NCI-H2029 treated with DMSO at 0.1 percent for 48 hours (cell line): ENCODE measurements at places on chromosomes 11 and 22.

GRCh38 chr22:50305923-50306566 lies 1.4 kb downstream of the PLXNB2 start:
- DNase-seq: peak; percentile 18

DNA sequence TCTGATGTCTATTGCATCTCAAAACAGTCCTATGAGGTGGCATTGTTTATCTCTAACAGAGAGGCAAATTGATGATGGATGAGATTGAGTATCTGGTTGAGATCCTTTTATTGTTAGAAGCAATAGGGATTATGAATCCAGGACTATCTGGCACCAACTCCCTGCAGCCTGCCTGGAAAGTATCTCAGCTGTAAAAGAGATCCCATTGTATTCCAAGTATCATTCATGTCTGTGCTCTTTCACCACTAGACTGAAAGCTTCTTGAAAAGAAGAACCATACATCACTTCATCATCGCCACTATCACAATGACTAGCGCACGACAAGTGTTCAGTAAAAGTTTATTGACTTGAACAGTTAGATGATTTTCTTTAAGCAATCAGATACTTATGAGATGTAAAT lies 41.9 kb upstream of the PCF11 start:
- no peak for DNase-seq

DNA sequence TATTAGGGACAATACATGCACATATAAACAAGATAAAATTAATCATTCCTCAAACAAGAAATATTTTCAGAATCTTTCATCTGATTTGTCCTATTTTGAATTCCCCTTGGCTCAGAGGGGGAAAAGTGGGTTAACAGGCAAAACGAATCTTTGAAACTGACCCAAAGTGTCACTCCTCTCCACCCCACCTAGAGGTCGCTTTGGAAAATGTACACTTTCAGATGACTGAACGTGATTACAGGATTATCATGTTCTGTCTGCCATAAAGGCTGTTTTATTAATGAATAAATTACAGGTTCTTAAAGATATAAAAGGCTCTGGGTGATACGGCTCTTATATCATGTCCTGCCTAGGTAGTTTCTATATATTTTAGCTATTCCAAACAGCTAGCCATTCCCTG lies 1735.0 kb downstream of the LRRC4C start:
- DNase-seq: no peak

GRCh38 chr11:1744137-1744886 lies 6.1 kb downstream of the IFITM10 start:
- DNase-seq: no peak

GRCh38 chr11:36377759-36378564 lies 81.9 kb downstream of the PRR5L start:
- no peak for DNase-seq

GRCh38 chr22:20811171-20811570 lies 37.3 kb downstream of the SERPIND1 start:
- no peak for DNase-seq

- DNase-seq: no peak
Observed at GRCh38 chr11:74909385-74909784, 39.5 kb downstream of the XRRA1 start.

DNA sequence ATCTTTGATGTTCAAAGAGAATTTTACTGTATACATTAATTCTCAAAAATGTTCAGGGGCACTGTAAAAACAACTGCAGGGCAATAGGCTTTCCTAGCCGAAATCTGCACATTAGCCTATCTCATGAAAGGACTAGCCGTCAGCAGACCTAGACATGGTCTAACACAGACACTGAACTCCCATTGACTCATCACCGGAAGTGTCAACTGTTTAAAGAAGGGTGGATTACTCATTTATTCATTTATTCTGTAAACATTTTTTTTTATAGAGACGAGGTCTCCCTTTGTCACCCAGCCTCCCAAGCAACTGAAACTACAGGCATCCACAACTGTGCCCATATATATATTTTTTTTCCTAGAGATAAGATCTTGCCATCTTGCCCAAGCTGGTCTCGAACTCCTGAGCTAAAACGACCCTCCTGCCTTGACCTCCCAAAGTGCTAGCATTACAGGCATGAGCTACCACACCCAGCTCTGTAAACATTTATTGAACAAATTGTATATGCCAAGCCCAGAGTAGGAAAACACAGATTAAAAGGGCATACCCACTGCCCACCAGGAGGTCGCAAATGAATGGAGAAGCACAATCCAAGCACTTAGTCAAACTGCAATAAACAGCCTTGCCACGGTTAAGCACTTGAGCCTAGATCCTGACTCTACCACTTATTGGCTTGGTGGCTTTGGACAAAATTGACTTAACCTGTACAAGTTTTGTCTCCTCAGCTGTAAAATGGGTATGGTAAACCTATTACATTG lies 26.6 kb downstream of the RAB30 start:
- DNase-seq: no peak

- DNase-seq: no peak
Observed at GRCh38 chr22:38282397-38282796, 9.6 kb upstream of the TMEM184B start.

DNA sequence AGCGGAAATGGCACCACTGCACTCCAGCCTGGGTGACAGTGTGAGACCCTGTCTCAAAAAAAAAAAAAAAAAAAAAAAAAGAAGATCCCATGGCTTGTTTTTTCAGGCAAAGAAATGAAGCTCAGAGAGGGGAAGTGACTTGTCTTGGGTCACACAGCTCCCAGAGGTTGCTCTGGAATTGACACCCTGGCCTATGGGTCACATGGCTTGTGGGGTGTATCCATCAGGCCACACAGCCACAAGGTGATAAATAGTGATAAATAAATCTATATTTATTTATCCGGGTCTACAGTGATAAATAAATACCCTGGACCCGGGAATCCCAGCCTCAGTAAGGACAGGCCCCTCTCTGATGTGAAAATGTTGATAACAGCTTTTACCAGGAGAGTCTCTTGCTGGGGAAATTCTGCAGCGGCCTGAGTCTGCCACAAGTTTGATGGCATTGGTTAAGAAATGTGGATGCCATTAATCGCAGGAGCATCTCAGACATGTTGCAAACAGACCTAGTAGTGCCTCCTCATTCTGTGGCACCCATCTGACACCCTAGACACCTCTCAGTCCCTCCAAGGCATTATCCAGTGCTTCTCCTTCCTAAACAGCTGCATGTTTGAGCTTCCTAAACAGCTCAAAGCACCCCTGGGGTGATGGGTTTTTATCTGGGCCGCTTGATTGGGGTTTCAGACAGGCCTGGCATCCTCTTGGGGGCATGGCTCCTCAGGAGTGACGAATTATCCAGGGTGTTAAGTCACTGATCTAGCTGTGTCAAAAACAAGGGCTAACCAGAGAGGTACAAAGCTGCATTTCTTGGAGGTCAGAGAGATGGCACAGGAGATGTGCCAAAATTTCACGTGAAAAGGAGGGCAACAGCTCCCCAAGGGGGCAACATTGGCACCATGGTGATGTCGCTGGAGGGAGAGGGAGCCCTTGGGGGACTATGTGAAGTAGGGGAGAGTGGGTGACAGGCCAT lies 1.9 kb upstream of the EMID1 start:
- DNase-seq: no peak

DNA sequence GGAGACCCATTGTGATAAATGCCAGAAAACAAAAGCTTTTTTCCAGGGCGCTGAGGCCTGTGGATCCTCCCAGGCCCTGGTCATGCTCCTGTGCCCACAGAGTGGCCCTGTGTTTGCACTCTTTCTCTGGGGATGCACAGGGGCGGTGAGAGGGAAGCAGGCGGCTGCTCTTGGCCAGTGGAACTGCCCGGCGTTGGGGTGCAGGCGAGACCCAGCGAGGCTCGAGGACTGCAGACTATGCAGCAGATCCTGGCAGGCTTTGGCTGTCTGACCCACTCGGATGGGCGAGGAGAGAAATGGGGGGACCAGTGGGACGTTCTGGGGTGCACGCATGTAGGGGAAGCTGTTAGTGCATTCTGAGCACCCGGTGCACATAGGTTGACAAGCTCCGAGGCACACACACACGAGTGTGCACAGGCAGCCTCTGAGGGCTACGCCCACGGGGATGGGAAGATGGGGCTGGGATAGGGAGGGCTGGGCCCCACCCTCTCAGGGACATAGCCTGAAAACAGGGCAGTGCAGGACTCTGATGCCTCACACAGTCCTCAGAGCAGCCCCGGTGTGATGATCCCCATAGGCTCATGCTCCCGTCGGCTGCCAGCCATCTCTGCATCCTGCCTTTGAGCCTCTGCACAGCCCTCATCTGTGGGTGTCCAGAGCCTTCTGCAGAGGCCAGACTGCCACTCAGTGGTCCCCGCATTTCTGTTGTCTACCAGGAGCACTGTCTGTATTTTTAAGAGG lies 1233.5 kb downstream of the BRD1 start:
- DNase-seq: no peak

DNA sequence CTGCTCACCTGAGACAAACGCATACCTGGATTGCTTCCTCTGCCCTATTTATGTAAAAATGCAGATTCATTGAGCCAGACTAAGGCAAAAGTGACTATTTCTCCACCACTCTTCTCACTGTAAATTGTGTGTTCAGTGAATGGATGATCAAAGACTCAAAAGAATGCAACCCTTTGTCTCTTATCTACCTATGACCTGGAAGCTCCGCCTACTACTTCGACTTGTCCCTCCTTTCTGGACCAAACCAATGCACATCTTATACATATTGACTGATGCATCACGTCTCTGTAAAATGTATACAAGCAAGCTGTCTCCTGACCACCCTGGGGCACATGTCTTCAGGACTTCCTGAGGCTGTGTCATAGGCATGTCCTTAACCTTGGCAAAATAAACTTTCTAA lies 418.0 kb upstream of the SYN3 start:
- DNase-seq: no peak

DNA sequence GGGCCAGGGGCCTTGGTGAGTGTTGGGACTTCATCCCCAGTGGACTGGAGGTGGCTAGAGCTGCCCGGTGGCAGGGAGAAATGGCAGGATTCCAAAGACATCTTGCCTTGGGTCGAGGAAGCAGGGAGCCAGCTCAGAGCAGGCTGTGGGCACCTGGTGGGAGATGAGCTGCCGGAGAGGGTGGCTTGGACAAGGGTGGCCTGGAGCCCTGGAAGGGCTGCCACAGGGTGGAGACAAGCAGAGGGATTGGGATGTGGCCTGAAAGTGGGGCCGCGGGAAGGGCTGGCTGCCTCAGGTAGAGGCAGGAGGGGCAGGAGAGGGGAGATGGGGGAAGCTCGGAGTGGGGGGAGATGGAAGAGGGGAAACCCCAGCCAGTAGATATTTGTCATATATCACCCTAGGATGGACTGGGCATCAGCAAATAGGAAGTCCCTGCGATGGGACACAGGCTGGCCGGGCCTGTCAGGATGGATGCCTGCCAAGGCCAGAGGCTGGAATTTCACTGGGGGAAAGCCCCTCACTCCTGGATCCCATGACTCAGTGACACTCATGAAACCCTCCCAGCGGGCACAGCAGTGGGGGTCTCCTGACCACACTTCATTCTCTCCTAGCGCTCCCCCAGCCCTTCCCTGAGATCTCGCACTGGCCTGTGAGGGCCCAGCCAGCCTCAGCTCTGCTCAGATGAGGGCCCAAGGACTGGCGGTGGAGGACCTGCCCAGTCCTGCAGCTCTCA lies 72.0 kb upstream of the SHISAL1 start:
- DNase-seq: no peak

DNA sequence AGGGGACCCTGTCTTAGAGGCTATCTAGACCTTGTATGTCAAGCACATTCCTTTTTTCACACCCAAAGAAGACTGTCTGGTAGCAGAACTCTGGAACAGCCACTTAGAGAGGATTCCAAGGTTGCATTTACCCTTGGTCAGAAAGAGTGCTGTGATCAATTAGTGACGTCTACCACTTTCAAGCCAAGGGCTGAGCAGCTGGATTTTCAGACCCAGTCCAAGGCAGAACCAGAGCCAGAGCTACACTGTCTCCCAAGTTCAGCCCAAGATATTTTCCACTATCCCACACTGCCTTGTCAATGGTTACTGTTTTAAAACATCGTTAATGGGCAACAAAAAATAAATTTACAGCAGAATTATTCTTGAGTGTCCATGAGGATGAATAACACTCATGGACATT lies 24.0 kb downstream of the ABCC8 start:
- no peak for DNase-seq

- DNase-seq: no peak
Observed at GRCh38 chr22:42964994-42965699, 49.8 kb downstream of the PACSIN2 start.

DNA sequence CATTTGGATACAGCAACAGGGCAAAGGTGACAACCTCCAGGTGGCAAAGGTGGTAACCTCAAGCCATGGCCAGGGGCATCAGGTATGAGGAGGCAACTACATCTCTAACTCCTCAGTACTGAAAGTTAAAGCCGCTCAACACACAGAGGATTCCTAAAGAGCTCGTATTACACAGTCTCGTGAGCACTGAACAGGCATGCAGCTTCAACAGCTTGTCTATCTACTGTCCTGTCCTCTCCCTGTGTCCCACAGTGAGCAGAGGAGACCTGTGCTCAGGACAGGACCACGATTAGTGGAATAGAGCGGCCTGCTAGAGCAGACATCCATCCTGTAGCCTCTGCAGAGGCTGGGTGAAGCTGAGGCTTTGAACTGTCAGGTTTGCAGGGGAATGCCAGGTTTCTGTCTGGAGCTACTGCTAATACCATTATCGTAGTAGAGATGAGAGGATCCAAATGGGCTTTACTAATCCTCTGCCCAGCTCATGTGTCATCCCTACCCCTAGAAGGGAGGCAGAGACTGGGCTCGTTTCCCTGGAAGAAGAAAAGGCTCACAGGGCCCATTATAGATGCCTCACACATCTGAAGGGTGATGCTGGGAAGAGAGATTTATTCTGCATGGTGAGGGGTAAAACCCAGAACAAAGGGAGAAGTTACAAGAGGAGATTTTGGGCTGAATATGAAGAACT lies 415.2 kb downstream of the LARGE1 start:
- no peak for DNase-seq

DNA sequence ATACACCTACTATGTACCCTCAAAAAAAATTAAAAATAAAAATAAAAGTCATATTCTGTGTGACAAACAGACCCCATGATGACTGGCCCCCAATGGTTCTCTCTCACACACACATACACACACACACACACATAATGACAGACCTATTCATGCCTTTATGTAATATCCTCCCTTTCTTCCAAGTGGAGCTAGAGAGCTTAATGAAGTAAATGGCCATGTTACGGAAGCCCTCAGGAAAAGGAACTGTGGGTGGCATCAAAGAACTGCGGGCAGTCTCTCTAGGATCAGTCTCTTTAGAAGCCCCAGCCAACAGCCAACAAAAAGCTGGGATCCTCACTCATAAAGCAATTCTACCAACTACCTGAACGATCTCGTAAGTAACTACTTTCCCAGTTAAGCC lies 125.5 kb downstream of the SIK3 start:
- DNase-seq: no peak
